ENCODE measurements at places on chromosomes 6 and 20.

- no peak overlapping the region for H3K27ac ChIP-seq
- peak overlapping the region; percentile 87 for H3K4me3 ChIP-seq
- no peaks in the 10 kb centered on the region for H3K36me3 ChIP-seq
- DNase-seq = no peak
Observed at GRCh38 chr6:27187231-27188060, 60.1 kb upstream of the PRSS16 start.

- no peak overlapping the region for H3K27ac ChIP-seq
- DNase-seq = no peak
- H3K4me3 ChIP-seq = no peak overlapping the region
- H3K27me3 ChIP-seq = peaks cover 10% of the 10 kb centered on the region
- no peaks in the 10 kb centered on the region for H3K4me1 ChIP-seq
- H3K36me3 ChIP-seq = no peaks in the 10 kb centered on the region
Observed at GRCh38 chr6:98967616-98968015, 19.9 kb upstream of the FBXL4 start.

GRCh38 chr6:155154158-155154830 lies 109.5 kb upstream of the CLDN20 start:
- no peak overlapping the region for H3K27ac ChIP-seq
- peaks cover 4% of the 10 kb centered on the region for H3K4me1 ChIP-seq
- H3K27me3 ChIP-seq = no peaks in the 10 kb centered on the region
- DNase-seq = no peak
- no peaks in the 10 kb centered on the region for H3K36me3 ChIP-seq
- no peak overlapping the region for H3K4me3 ChIP-seq

GRCh38 chr6:147900247-147900830 lies 391.8 kb downstream of the SAMD5 start:
- peak; percentile 61 for DNase-seq
- no peaks in the 10 kb centered on the region for H3K4me1 ChIP-seq
- no peak overlapping the region for H3K4me3 ChIP-seq
- H3K36me3 ChIP-seq = no peaks in the 10 kb centered on the region

DNA sequence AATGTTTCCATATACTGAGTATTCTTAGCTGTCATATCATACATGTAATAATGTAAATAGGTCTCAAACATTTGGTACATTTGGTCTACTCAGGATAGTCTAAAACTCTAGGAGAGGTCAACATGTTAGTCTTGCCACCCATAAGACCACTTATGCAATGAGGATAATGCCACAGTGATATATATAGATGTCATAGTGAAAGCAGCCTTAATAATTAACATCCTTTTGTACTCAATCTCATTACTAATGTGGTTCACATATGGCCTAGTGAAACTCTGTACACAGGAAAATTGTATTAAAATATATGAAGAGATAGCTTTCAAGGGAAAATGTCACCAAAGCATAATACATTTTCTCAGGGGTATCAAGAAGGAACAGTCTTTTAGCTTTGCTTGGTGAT lies 577.9 kb downstream of the TFAP2B start:
- H3K36me3 ChIP-seq = no peaks in the 10 kb centered on the region
- no peaks in the 10 kb centered on the region for H3K4me1 ChIP-seq
- no peaks in the 10 kb centered on the region for H3K27me3 ChIP-seq
- H3K27ac ChIP-seq = no peak overlapping the region
